Chondrocyte (in vitro differentiated cells): ENCODE measurements at places on chromosomes 7 and 10. TPM values are rescaled to one million over a fixed set of nuclear protein-coding genes. Genes with fewer than 3 reads are reported as not detected.

MRPS16 gene
- total RNA-seq: 63.3 to 84.6 TPM (median 66.7 TPM) in 3 replicates

KCNMA1 gene
- 76.1 to 87.6 TPM (median 86.7 TPM) in 3 replicates for total RNA-seq

WNT8B gene
- total RNA-seq: not detected in 3 replicates

ZNF22 gene
- 15.5 to 21.6 TPM (median 19.8 TPM) in 3 replicates for total RNA-seq

FKBP14 gene
- 72.1 to 103 TPM (median 74.7 TPM) in 3 replicates for total RNA-seq

FBXL15 gene
- 8.8 to 10.1 TPM (median 9.0 TPM) in 3 replicates for total RNA-seq

- H3K4me3 ChIP-seq: no peak overlapping the region
- DNase-seq: no peak
- H3K27ac ChIP-seq: no peak overlapping the region
- no peaks in the 10 kb centered on the region for H3K4me1 ChIP-seq
Observed at GRCh38 chr10:11499425-11500071, 111.9 kb downstream of the USP6NL start.

DNA sequence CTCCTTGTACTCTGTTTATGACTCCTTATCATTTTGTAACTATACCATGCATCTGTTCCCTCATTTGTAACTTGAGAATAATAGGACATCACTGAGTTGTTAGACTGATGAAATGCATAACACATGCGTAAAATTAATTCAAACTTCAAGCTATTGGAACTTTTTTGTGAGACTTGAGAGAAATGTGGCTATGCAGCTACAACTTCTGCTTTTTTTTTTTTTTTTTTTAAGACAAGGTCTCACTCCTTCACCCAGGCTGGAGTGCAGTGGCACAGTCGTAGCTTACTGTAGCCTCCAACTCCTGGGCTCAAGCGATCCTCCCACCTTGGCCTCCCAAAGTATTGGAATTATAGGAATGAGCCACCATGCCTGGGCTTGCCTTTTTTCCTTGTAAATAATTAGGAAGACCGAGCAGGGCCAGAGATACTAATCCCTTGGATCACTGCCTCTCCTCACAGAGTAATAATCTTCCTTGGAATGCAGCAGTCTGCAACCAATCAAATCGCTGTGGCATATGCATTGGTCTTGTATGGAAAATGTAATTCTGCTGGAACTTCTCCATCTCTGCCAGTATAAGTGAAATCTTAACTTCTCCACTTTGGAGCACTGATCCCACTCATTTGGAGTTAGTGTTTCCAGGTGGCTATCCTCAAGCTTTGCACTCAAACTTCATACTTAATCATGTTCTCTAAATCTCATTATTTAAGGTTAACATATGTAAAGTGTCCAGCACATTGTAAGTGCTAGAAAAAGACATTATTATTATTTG lies 2.0 kb upstream of the PANK1 start:
- DNase-seq: no peak
- H3K27me3 ChIP-seq: no peaks in the 10 kb centered on the region
- H3K4me1 ChIP-seq: peaks cover 17% of the 10 kb centered on the region
- H3K4me3 ChIP-seq: no peak overlapping the region

- peaks cover 20% of the 10 kb centered on the region for H3K36me3 ChIP-seq
- no peaks in the 10 kb centered on the region for H3K27me3 ChIP-seq
- no peak for DNase-seq
- H3K4me1 ChIP-seq: peaks cover 11% of the 10 kb centered on the region
Observed at GRCh38 chr7:2165610-2166594, 66.8 kb downstream of the MAD1L1 start.
